Osteoblast (primary cell): ENCODE measurements at places on chromosomes 3 and 15. TPM values are rescaled to one million over a fixed set of nuclear protein-coding genes. Genes with fewer than 3 reads are reported as not detected.

DNA sequence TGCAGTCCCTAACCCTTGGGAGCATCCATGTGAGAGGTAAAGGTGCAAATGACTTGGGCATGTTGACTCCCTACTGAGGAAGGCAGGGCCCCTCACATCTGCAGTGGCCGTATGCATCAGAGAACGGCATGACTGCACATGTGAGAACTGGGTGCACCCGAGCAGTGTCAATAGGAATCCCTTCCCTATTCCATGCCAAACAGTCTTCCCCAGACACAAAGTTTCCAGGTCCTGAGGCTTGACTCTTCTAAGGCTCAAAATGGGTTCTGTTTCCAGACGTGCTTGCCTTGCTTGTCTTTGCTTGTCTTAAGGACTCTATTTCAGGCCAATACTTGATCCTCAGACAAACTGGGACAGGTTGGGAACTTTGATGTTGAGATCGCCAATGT, 20.5 kb upstream of the ANPEP start:
- DNase-seq: no peak

GRCh38 chr15:55372701-55373440, 35.3 kb downstream of the CCPG1 start:
- no peak for DNase-seq

- DNase-seq: no peak
Measured at GRCh38 chr3:112818289-112818688, 28.4 kb downstream of the CD200R1L start.

CASR gene
- not detected in 2 replicates for total RNA-seq

DNA sequence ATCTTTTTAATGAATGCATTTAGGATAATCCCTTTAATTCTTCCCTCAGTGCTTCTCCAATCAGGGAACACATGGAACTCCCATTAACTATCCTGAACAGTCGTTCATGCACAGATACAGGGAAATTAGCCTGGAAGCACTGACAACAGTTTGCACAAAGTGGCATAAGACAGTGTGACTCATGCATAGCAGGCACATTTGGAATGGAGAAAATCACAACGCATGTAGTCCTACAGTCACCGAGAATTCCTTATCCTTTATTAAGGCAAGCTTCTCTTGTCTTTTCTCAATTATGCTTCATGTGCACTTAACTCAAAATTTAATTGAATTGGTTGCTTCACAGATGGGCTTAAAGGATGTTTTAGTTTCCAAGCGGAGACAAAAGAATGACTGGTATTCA, 155.0 kb upstream of the CRBN start:
- DNase-seq: no peak

DNA sequence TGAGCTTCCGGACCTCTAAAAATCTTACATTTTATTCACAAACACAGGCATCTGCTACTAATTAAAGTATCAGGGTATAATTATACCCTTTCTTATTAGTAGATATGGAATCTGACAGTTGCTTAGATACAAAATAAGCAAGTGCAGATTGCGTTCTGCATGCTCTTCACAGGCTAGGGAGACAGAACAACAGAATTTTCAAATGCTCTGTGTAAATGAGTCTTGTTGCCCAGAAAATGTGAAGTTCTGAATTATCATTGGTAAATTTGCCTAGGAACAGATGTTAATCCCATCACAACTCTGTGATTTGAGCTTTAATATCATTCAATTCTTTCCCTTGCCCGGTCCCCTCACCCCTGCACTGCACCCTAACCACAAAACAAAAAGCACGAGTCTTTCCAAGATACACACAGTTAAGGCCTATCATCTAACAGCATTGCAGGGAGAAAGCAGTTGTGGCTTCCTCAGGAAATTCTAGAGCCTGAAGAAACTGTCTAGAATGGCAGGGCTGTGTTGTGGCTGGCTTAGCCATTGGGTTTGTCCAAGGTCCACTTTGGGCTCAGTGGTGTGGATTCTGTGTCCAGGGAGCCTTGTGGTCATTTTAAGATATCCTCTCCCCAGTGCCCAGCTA, 119.8 kb downstream of the PDCD6IP start:
- DNase-seq: no peak

DNA sequence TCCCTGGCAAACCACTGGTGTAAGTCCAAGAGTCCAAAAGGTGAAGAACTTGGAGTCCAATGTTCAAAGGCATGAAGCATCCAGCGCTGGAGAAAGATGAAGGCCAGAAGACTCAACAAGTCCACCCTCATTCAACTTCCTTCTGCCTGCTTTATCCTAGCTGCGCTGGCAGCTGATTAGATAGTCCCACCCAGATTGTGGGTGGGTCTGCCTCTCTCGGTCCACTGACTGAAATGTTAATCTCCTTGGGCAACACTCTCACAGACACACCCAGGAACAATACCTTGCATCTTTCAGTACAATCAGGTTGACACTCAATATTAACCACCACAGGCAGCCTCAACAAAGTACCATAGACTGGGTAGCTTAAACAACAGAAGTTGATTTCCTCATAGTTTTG, 245.9 kb upstream of the IGF1R start:
- no peak for DNase-seq

DNA sequence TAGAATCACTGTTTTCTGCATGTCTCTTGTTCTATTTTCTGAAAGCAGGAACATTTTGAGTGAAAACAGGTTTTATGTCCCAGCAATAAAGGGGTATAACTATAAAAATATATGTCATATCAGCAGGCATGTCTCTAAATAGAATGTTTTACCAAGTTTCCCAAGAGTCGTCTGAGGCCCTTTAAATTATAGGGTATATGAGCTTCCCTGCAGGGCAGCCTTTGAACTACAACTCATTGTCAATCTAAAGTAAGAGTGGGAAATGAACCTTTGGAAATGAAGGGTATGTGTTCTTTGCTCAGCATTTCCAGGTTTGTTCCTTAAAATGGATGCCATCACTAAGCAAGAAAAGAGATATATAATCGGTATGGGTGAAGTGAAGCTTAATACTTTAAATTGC, 138.6 kb downstream of the LSAMP start:
- no peak for DNase-seq

GRCh38 chr3:12148183-12148940, 10.3 kb downstream of the TIMP4 start:
- no peak for DNase-seq
